Liver (tissue), 10 donors: ENCODE measurements at places on chromosomes 13 and 19. TPM values are rescaled to one million over a fixed set of nuclear protein-coding genes. Genes with fewer than 3 reads are reported as not detected.
A peak's percentile ranks its signal among the peaks of the same experiment; 100 is the strongest.

- no peak for DNase-seq
- no peaks in the 10 kb centered on the region for H3K27me3 ChIP-seq
- peaks cover 77% of the 10 kb centered on the region for H3K36me3 ChIP-seq
- peaks cover 9% of the 10 kb centered on the region for H3K4me1 ChIP-seq
- H3K27ac ChIP-seq = no peak overlapping the region
These were observed 26.8 kb downstream of the SAFB2 start for GRCh38 chr19:5595745-5596144.

The CGB3 gene
- not detected for polyA plus RNA-seq

DNA sequence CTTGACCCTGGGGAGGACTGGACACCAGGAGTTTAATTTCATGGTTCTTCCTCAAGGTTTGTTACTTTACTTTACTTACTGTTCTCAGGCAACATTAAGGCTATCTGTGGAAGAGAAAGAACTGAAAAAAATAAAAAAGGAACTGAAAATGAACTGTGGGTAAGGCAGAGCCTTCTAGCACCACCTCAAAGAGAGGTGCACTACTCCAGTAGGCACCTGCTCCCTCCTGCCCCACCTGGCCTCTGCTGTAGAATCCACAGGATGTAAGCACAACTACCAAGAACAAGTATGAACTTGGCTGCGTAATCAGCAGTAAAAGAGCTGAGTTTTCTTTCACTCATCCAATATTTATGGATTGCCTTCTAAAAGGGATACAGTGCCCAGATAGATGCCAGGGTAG, 12.2 kb downstream of the ZNF112 start:
- no peak for DNase-seq
- H3K27ac ChIP-seq = no peak overlapping the region
- H3K27me3 ChIP-seq = no peaks in the 10 kb centered on the region
- peak overlapping the region; percentile 60 for H3K4me3 ChIP-seq
- H3K36me3 ChIP-seq = peaks cover 28% of the 10 kb centered on the region

DNA sequence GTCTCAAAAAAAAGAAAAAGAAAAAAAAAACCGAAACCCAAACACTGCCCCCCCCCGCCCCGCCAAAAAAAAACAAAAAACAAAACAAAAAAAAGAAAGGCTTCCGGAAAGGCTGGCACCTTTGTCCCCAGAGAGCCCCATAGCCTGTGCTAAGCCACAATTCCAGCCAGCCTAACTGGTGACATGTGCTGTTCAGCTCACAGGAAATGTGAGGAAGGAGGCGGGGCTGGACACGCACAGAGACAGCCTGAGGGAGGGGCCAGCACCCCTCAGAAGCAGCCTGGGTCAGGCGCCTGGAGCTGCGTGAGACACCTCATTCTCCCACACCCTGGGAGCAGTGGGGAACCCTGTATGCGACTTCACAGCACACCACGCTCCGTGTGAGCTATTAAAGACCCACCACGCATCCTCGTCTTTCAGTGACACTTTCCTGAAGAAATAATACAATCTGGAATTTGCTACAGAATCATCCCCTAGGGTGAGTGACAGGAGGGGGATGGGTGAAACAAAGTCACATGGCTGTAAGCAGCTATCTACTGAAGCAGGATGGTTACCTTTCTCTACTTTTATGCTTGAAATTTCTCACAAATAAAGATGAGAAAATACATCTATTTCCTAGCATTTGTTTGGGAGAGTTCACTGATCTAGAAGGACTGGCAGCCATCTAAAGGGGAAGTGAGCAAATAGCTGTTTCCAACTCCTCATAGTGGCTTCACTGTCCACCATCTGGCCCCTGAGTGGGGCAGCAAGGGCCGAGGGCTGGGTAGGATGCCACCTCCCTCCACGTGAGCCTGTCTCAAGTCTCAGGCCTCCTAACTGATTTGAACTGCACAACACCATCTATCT, 12.3 kb upstream of the SLC35E1 start:
- no peaks in the 10 kb centered on the region for H3K36me3 ChIP-seq
- H3K27me3 ChIP-seq = no peaks in the 10 kb centered on the region
- no peak overlapping the region for H3K4me3 ChIP-seq

The GTF2F2 gene
- 6.0 TPM for polyA plus RNA-seq

The SLITRK6 gene
- polyA plus RNA-seq = 0.22 TPM

- no peaks in the 10 kb centered on the region for H3K36me3 ChIP-seq
- H3K4me3 ChIP-seq = no peak overlapping the region
- no peak overlapping the region for H3K27ac ChIP-seq
These were observed 80.6 kb downstream of the DGKH start for GRCh38 chr13:42129033-42129432.

DNA sequence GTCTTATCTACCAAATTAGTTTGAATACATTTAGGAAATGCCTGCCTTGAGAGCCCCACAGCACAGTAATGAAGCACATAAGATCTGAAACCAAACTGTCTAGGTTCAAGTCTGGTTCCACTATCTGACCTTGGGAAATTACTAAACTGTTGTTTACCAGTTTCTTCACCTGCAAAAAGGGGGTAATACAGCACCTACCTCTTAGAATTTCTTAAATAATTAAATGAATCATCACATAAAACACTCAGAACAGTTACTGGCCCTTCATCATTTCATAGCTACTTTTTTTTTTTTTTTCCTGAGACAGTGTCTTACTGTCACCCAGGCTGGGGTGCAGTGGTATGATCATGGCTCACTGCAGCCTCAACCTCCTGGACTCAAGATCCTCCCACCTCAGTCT, 59.6 kb downstream of the USP12 start:
- H3K27ac ChIP-seq = no peak overlapping the region
- H3K27me3 ChIP-seq = no peaks in the 10 kb centered on the region
- DNase-seq = no peak
- no peak overlapping the region for H3K4me3 ChIP-seq

GRCh38 chr13:27969082-27969865, at the start of gene CDX2:
Gene CDX2, minus strand, starts transcription at chr13:27969315. Its CDS starts 309 bp downstream, at chr13:27969006.
- no peak for DNase-seq
- H3K27ac ChIP-seq = no peak within 1 kb of the TSS
- peaks cover 25% of the 10 kb centered on the region for H3K27me3 ChIP-seq
- H3K36me3 ChIP-seq = no peaks in the 10 kb centered on the region
- H3K4me3 ChIP-seq = peak within 1 kb of the TSS; percentile 24

DNA sequence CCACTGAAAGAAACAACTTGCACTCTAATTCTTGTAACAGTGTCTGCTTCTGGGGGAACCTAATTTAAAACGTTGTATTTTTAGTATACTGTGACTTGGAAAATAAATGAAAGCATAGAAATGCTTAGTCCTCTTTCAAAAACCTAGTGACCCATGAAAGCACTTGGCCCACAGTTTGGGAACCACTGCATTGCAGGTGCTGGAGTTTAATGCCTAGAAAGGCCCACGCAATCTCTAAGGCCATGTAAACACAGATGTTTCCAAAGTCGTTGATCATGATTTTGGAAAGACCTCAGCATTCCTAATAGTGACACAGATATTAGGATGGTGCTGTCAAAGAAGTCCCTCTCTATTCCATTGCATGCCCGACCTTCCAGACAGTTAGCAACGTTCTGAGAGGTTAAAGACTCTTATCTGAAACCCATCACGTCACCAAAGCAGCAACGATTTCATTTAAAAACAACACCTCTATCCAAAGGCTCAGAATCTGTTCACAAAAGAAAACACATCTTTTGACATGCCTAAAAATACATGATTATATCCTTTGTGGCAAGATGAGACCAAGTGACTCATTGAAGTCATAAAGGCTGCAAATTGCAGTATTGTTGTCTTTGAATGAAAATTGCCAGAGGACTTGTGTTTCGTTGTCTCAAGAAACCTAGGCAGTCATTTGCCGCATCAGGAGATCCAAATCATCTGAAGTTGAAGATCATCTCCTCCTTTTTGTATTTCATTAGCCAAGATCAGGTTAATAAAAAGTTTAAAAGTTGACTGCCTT, 328.0 kb upstream of the ZNF507 start:
- H3K27me3 ChIP-seq = no peaks in the 10 kb centered on the region
- no peak overlapping the region for H3K4me3 ChIP-seq
- H3K36me3 ChIP-seq = no peaks in the 10 kb centered on the region
- no peaks in the 10 kb centered on the region for H3K4me1 ChIP-seq
- DNase-seq = no peak
- no peak overlapping the region for H3K27ac ChIP-seq

The ZC3H4 gene
- 2.9 TPM for polyA plus RNA-seq

The ISOC2 gene
- 136 TPM for polyA plus RNA-seq

DNA sequence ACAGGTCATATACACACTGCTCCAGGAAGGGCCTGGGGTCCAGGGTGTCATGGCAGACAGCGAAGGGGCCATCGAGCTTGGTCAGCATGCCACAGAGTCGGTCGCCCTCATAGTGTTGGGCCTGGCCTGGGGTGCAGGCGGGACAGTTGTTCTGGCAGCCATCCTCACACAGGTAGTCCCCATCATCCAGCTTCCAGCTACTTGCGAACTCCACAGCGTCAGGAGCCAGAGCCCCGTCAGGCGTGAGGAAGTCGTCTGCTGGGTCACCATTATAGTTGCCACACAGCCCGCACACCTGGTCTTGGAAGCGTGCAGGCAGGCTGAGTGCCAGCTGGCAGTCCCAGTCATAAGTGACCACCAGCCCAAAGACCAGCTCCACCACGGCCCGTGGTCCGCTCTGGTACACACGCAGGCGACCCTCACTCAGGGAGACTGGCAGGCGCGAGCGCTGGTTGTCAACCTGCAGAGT, 16.2 kb downstream of the FCGBP start:
- DNase-seq = no peak
- no peaks in the 10 kb centered on the region for H3K27me3 ChIP-seq
- no peaks in the 10 kb centered on the region for H3K36me3 ChIP-seq
- H3K4me3 ChIP-seq = no peak overlapping the region

GRCh38 chr13:31022928-31023530, 90.6 kb downstream of the TEX26 start:
- no peak for DNase-seq
- no peak overlapping the region for H3K27ac ChIP-seq
- no peaks in the 10 kb centered on the region for H3K4me1 ChIP-seq
- no peaks in the 10 kb centered on the region for H3K36me3 ChIP-seq
- H3K27me3 ChIP-seq = peaks cover 6% of the 10 kb centered on the region

GRCh38 chr13:33548069-33548468, 262.5 kb upstream of the STARD13 start:
- peaks cover 24% of the 10 kb centered on the region for H3K4me1 ChIP-seq
- DNase-seq = no peak
- no peak overlapping the region for H3K27ac ChIP-seq
- no peak overlapping the region for H3K4me3 ChIP-seq
- H3K27me3 ChIP-seq = no peaks in the 10 kb centered on the region

The SIGLEC12 gene
- polyA plus RNA-seq = 0.05 TPM

DNA sequence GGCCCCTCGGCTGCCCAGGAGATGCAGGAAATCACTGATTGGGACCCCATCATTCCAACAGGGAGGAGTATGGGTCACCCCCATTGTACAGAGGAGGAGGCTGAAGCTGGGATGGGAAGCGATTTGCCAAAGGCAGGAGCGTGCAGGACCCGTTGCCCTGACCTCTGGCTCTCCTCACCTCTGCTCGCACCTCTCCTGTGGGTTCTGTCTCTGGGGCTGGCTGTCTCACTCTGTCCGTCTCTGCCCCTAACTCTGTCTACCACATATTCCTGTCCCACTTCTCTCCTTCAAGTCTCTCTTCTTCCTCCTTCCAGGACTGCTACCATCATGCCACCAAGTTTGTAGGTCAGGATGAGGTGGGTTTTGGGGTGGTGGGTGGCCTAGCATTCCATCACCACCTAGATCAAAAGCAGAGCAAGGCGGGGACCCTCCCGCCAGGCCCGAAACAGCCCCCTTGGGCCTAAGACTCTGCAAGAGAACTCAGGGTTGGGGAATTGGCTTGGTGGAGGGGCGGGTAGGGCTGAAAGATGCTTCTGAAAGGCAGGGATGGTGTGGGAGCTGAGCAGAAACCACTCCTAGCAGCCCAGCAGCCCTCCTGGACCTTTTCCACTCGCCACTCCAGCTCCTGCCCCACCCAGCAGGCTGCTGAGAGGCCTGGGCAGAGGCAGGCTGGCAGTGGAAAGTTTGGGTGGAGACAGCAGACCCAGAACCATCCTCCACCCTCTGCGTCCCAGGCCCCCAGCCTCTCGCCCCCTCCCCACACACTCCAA, 1.0 kb upstream of the LGALS7 start:
- DNase-seq = no peak
- H3K36me3 ChIP-seq = no peaks in the 10 kb centered on the region
- no peak overlapping the region for H3K27ac ChIP-seq
- no peaks in the 10 kb centered on the region for H3K4me1 ChIP-seq
- no peaks in the 10 kb centered on the region for H3K27me3 ChIP-seq
- H3K4me3 ChIP-seq = no peak overlapping the region

The ANGPTL4 gene
- 118 TPM for polyA plus RNA-seq

The ZNF723 gene
- polyA plus RNA-seq = not detected

DNA sequence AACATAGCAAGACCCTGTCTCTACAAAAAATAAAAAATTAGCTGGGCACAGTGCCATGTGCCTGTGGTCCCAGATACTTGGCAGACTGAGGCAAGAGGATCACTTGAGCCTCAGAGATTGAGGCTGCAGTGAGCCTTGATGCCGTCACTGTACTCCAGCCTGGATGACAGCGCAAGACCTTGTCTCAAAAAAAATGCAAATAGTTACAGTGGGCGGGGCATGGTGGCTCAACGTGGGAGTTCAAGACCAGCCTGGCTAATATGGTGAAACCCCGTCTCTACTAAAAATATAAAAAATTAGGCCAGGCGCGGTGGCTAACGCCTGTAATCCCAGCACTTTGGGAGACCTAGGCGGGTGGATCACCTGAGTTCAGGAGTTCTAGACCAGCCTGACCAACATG, 8.5 kb downstream of the PGLS start:
- H3K27me3 ChIP-seq = no peaks in the 10 kb centered on the region
- DNase-seq = no peak
- peaks cover 8% of the 10 kb centered on the region for H3K36me3 ChIP-seq
- H3K27ac ChIP-seq = no peak overlapping the region

GRCh38 chr13:31882794-31883193, 143.5 kb downstream of the RXFP2 start:
- no peaks in the 10 kb centered on the region for H3K36me3 ChIP-seq
- no peaks in the 10 kb centered on the region for H3K4me1 ChIP-seq
- no peak overlapping the region for H3K4me3 ChIP-seq
- H3K27ac ChIP-seq = no peak overlapping the region
- no peak for DNase-seq

- H3K27ac ChIP-seq = no peak overlapping the region
- H3K4me1 ChIP-seq = no peaks in the 10 kb centered on the region
- peak; percentile 74 for DNase-seq
- no peak overlapping the region for H3K4me3 ChIP-seq
These were observed 16.4 kb upstream of the CYP2B6 start for GRCh38 chr19:40974633-40975037.
